Thoracic aorta (tissue), 2 donors: ENCODE measurements at places on chromosomes 11 and 22. TPM values are rescaled to one million over a fixed set of nuclear protein-coding genes. Genes with fewer than 3 reads are reported as not detected.

GRCh38 chr11:64885367-64886286 is 7.2 kb upstream of the EHD1 start:
- no peak overlapping the region for H3K27ac ChIP-seq
- H3K36me3 ChIP-seq, result no peaks in the 10 kb centered on the region
- peaks cover 22% of the 10 kb centered on the region for H3K4me1 ChIP-seq
- no peaks in the 10 kb centered on the region for H3K27me3 ChIP-seq
- no peak for DNase-seq

GRCh38 chr11:56922421-56922820 is 66.3 kb upstream of the OR5AK2 start:
- no peaks in the 10 kb centered on the region for H3K36me3 ChIP-seq
- no peak overlapping the region for H3K4me3 ChIP-seq

DNA sequence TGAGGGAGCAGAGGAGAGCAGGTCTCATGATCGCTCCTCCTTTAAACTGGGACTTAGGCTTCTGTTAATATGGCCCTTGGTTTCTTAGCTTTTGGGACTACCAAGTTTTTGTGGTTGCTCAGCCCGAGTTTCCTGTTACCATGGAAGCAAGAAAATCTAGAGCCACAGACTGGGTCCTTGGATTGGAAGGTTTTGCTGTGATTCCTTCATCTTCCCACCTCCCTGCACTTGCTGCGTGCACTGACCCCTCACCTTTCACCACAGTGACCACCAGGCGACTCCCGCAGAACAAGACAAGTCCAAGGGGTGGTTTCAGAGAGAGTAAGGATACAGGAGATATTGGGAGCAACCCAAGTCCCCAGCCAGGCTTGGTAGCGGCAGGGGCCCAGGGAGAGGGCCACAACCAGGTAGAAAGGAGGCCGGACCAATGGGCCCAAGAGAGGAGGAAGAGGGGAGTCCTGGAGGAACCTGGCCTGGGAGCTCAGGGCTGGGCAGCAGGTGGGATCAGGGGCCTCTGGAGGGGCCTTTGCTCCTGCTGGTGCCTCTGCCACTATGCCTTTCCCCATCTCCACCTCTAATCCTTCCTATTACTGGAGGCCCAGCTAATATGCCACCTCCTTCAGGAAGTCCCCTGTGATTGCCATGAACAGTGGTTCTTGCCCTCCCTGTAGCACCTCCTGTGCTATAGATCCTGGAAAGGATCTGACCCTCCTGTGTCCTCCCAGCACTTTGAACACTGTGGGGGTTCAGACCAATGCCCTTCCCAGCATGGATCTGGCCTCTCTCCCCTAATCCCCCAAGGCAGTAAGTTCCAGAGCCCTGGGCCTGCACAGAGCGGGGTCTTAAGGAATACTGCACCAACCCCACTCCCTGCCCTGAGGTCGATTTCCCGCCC is 21.2 kb downstream of the CSF2RB start:
- H3K4me3 ChIP-seq, result no peak overlapping the region
- no peak for DNase-seq
- no peak overlapping the region for H3K27ac ChIP-seq
- H3K36me3 ChIP-seq, result no peaks in the 10 kb centered on the region
- H3K4me1 ChIP-seq, result no peaks in the 10 kb centered on the region
- no peaks in the 10 kb centered on the region for H3K27me3 ChIP-seq

GRCh38 chr11:96329855-96330510 is 13.0 kb downstream of the MAML2 start:
- peaks cover 44% of the 10 kb centered on the region for H3K4me1 ChIP-seq
- H3K27ac ChIP-seq, result peak overlapping the region; percentile 6
- no peak for DNase-seq
- H3K27me3 ChIP-seq, result no peaks in the 10 kb centered on the region

- DNase-seq, result no peak
- H3K4me1 ChIP-seq, result no peaks in the 10 kb centered on the region
- H3K27me3 ChIP-seq, result no peaks in the 10 kb centered on the region
- no peak overlapping the region for H3K4me3 ChIP-seq
- no peaks in the 10 kb centered on the region for H3K36me3 ChIP-seq
These were observed 526.1 kb downstream of the BRD1 start for GRCh38 chr22:49301398-49302149.

DNA sequence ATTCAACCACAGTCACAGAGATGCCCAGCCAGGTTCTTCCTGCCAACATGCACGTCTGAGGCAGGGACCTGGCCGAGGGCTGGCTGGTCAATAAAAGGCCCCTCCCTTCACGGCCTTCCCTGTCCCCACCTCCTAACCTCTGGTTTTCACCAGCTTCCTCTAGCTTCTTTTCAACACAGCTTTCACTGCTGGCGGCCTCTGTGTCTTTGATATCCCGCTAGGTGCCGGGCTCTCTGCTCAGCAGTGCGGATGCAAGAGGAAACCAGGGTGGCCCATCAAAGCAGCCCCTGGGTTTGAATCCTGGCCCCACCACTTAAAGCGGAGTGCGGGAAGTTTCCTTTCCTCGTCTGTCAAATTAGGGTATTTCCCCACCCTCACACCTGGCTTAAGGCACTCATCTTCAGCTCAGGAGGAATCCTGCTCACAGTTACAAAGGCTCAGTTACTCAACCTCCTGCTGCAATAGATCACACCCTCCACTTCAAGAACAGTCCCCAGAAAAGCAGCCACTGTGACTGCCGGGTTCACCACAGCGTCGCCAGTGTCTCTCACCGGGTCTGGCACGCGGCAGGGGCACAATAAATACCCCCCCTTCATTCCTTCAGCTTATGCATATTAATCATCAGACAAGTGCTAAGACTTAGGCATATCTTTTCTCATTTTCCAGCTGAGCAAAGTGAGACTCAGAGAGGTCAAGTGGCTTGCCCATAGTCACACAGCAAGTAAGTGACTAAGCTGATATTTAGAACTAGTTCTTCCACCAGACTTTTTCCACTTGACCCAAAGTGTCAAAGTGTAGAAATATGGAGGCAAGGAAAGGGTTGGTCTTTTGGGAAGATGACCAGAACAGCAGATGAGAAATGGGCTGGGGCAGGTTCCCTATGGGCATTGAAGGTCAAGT is 45.7 kb downstream of the TXN2 start:
- DNase-seq, result no peak
- H3K4me3 ChIP-seq, result no peak overlapping the region
- no peaks in the 10 kb centered on the region for H3K4me1 ChIP-seq
- H3K27ac ChIP-seq, result no peak overlapping the region
- no peaks in the 10 kb centered on the region for H3K27me3 ChIP-seq

DNA sequence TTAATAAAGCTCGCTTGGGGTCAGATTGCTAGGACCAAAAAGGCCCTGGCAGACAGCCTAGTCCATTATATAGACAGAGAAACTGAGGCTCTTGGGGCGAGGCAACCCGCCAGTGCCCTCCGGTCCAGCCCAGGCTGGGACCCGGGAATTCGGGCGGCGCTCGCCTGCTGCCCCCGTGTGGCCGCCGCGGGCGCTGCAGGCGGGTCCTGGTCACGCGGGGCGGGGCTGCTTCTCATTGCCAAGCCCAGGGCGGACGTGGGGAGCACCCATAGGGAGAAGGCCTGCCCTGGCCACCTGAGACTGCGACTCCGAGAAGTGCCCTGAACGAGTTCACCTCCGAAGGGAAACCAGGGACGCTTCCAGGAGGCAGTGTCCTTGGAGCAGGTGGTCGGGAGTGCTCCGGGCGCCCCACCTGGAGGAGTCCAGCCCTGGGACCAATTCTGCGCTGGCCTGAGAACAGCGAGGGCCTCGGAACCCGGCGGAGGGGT is 36.0 kb upstream of the CSNK1E start:
- H3K27me3 ChIP-seq, result no peaks in the 10 kb centered on the region
- DNase-seq, result no peak
- H3K4me1 ChIP-seq, result no peaks in the 10 kb centered on the region
- no peak overlapping the region for H3K4me3 ChIP-seq
- H3K36me3 ChIP-seq, result no peaks in the 10 kb centered on the region

GRCh38 chr11:77400775-77401449 is 73.0 kb downstream of the PAK1 start:
- no peaks in the 10 kb centered on the region for H3K27me3 ChIP-seq
- H3K27ac ChIP-seq, result no peak overlapping the region
- no peak for DNase-seq
- H3K4me1 ChIP-seq, result no peaks in the 10 kb centered on the region
- H3K36me3 ChIP-seq, result no peaks in the 10 kb centered on the region
- H3K4me3 ChIP-seq, result no peak overlapping the region

- no peak overlapping the region for H3K27ac ChIP-seq
- no peak for DNase-seq
- H3K4me1 ChIP-seq, result peaks cover 5% of the 10 kb centered on the region
- H3K36me3 ChIP-seq, result no peaks in the 10 kb centered on the region
These were observed 88.7 kb upstream of the CHRM4 start for GRCh38 chr11:46480166-46480726.

- H3K36me3 ChIP-seq, result no peaks in the 10 kb centered on the region
- peaks cover 19% of the 10 kb centered on the region for H3K4me1 ChIP-seq
- H3K4me3 ChIP-seq, result peak overlapping the region; percentile 98
These were observed 461 bp upstream of the EED start for GRCh38 chr11:86244063-86244521.

GRCh38 chr11:35139722-35140282 is 831 bp downstream of the CD44 start:
- no peak for DNase-seq
- no peaks in the 10 kb centered on the region for H3K36me3 ChIP-seq
- peak overlapping the region; percentile 97 for H3K27ac ChIP-seq

- no peak overlapping the region for H3K4me3 ChIP-seq
- no peak for DNase-seq
- no peaks in the 10 kb centered on the region for H3K27me3 ChIP-seq
- no peak overlapping the region for H3K27ac ChIP-seq
- H3K36me3 ChIP-seq, result no peaks in the 10 kb centered on the region
- H3K4me1 ChIP-seq, result no peaks in the 10 kb centered on the region
These were observed 160.9 kb downstream of the TBC1D22A start for GRCh38 chr22:46923394-46923793.

DNA sequence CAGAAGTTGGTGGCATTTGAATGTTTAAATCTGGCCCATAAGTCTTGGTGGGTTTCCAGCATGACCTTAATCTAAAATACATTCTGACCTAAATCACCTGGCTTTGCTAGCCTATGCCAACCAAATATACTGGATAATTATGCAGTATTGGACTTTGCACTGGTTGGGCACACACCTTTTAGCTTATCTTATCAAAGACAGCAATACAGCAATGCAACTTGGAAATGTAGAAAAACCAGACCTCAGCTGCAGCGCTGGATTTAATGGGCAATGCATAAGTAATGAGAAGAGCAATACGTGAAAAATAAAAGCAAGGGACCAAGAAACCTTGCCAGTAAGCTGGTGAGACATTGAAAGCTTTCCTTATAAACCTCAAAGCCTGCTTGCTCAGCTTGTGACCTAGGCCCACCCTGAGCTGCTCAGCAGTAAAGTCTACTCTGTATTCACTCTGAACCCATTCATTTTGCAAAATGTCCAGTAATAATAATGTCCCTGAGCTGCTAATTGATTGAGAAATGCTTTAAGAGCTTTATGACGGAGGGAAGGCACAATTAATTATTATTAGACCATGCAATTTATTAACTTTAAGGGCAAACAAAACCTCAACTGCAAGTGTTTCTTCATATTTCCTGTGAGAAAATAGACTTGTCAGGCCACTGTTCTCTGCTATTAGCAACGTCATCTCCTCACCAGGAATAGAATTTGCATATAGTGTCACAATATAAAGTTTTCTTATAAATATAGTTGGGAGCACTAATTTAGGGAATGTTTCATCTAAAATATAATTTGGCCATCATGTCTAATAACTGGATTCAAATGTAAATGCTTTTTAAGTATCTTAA is 49.4 kb upstream of the CEP295 start:
- no peaks in the 10 kb centered on the region for H3K27me3 ChIP-seq
- no peak overlapping the region for H3K4me3 ChIP-seq

GRCh38 chr11:279040-279965 is 1.1 kb downstream of the NLRP6 start:
- H3K4me3 ChIP-seq, result peak overlapping the region; percentile 63
- no peak for DNase-seq
- peaks cover 5% of the 10 kb centered on the region for H3K27me3 ChIP-seq
- no peaks in the 10 kb centered on the region for H3K4me1 ChIP-seq
- H3K36me3 ChIP-seq, result no peaks in the 10 kb centered on the region
- H3K27ac ChIP-seq, result no peak overlapping the region

DNA sequence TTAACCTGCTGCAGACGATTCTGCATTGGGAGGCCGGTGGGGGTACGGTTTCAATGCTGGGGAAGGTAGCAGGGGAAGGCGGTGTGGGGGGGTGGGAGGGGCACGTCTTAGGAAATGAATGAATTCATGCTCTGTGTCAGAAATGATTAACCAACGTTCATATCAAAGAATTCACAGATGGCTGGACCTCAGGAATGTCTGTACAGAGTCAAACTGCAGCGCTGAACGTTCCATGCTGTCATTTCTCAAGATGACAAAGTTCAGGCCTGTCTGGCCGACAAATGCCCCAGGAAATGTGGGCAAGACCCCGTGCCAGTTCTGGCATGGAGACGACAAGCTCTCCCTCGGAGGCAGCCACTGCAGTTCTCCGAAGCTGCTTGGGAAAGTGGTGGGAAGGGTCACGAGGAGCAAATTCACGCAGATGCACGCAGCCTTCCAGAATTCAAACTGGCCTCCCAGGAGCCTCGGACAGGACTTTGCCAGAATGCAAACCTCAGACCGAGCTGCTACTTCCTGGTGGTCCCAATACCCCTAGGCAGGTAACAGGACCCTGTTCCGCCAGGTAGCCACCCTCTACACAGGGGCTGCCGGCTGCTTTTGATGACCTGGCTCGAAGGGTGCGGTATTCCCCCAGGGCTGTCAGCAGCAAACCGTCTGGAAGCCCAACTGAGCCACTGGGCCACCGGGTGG is 81.5 kb downstream of the TRMU start:
- no peak overlapping the region for H3K4me3 ChIP-seq
- H3K36me3 ChIP-seq, result no peaks in the 10 kb centered on the region
- no peak overlapping the region for H3K27ac ChIP-seq
- DNase-seq, result no peak
- no peaks in the 10 kb centered on the region for H3K4me1 ChIP-seq

DNA sequence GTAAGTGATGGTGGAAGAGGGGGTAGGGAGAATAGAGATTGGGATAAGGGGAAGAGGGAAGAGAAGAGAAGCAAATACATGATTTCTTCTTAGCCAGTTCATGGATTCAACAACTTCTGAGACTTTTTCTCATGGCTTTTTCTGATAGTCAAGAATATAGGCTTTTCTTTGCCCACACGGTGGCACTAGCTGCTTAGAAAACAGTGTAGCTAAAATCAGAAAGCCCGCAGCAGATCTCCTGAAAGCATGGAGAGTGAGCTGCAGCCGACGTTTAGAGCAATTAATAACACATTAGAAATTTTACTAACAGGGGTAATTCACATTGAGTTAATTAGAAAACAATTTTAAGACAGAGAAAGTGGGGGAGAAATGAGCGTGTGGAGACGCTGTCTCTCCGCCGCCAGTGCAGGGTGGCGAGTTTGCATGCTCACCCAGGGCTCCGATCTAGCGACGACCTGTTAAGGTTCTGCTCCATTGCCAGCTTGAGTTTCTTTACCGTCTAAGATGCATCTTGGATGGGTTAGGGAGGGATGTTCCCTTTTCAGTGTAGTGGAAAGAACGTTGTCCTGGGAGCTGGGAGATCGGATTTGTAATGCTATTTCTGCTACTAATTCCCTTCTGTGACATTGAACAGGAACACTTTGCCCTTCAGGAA is 3.3 kb upstream of the RAG1 start:
- H3K4me1 ChIP-seq, result peaks cover 5% of the 10 kb centered on the region
- peak overlapping the region; percentile 66 for H3K4me3 ChIP-seq
- no peaks in the 10 kb centered on the region for H3K36me3 ChIP-seq
- no peak for DNase-seq
- H3K27ac ChIP-seq, result no peak overlapping the region

PIH1D2 gene
- 2.2 TPM for total RNA-seq

KRTAP5-10 gene
- total RNA-seq, result not detected

SH3BP1 gene
- total RNA-seq, result 14.2 TPM

FAT3 gene
- total RNA-seq, result 16.0 TPM

SYT12 gene
- total RNA-seq, result 3.2 TPM

RIMBP3C gene
- total RNA-seq, result 0.28 TPM

SYT8 gene
- 3.6 TPM for total RNA-seq

C11orf91 gene
- total RNA-seq, result not detected
